ENCODE measurements at places on chromosomes 16 and 17.

- H3K36me3 ChIP-seq, result peaks cover 15% of the 10 kb centered on the region
- H3K4me3 ChIP-seq, result peak overlapping the region; percentile 77
- no peaks in the 10 kb centered on the region for H3K27me3 ChIP-seq
- peak overlapping the region; percentile 64 for H3K27ac ChIP-seq
- H3K4me1 ChIP-seq, result no peaks in the 10 kb centered on the region
These were observed 724 bp downstream of the UBE2I start for GRCh38 chr16:1309888-1310831.

GRCh38 chr17:6706996-6707395, 6.2 kb downstream of the SLC13A5 start:
- no peak overlapping the region for H3K4me3 ChIP-seq
- H3K36me3 ChIP-seq, result no peaks in the 10 kb centered on the region
- H3K27me3 ChIP-seq, result no peaks in the 10 kb centered on the region
- no peaks in the 10 kb centered on the region for H3K4me1 ChIP-seq

DNA sequence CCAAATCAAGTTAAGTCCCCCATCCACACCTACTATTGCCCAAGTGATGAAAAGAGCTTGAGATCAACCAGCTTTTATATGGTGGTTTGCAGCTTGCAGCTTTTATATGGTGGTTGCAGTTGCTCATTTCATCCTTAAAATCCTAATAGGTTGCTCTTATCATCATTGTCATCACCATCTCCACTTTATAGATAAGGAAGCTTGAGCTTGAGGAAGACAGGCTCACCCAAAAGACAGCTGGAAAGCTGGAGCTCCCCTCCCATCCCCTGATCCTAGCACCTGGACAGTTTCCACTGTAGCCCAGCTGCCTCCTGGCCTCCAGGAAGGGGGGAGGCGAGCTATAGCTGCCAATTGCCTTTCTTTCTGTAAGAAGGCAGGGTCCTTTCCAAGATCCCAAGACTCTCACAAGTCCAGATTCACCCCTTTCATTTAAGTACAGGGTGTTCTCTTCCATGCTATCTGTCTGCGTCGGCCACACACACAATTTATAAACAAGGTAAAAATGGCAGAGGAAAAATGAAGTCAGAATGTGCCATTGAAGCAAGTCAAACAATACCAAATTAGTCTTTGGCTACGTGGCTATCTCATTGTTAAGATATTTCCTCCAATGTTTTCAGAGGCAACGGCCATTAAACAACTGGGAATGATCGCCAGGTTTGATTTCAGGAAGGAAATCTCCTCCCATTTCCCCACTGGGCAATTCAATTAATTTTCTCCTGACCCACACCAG, 63.3 kb downstream of the PECAM1 start:
- H3K4me3 ChIP-seq, result no peak overlapping the region
- peak overlapping the region; percentile 85 for H3K27ac ChIP-seq
- H3K4me1 ChIP-seq, result no peaks in the 10 kb centered on the region

- H3K4me1 ChIP-seq, result no peaks in the 10 kb centered on the region
- H3K4me3 ChIP-seq, result no peak overlapping the region
- no peak overlapping the region for H3K27ac ChIP-seq
- no peaks in the 10 kb centered on the region for H3K27me3 ChIP-seq
These were observed 28.9 kb upstream of the BCAR1 start for GRCh38 chr16:75280331-75280804.

- peaks cover 94% of the 10 kb centered on the region for H3K4me1 ChIP-seq
- H3K36me3 ChIP-seq, result no peaks in the 10 kb centered on the region
- no peaks in the 10 kb centered on the region for H3K27me3 ChIP-seq
These were observed 5.6 kb downstream of the RARA start for GRCh38 chr17:40314584-40314956.

GRCh38 chr17:73641826-73642600, 2.2 kb downstream of the SDK2 start:
- no peaks in the 10 kb centered on the region for H3K27me3 ChIP-seq
- H3K27ac ChIP-seq, result no peak overlapping the region
- no peaks in the 10 kb centered on the region for H3K36me3 ChIP-seq
- no peak for DNase-seq
- no peaks in the 10 kb centered on the region for H3K4me1 ChIP-seq

DNA sequence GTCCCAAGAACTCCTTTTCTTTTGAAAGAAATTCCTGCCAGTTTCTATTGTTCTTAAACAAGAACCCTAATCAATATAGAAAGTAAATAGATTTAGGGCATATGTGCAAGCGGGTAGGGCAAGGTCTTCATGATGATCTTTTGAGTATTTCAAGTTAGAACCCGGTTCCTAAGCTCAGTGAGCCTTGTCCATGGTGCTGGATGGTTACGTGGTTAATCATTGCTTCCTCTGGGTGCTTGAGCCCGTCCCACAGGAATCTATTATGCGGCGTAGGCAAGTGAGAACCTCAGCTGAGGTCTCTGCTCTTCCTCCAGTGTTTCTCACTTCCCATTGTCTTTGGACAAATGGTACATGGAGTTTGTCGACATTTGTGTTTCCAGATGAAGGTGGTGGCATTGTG, 580.8 kb upstream of the EEF2KMT start:
- H3K4me3 ChIP-seq, result no peak overlapping the region
- no peak for DNase-seq
- no peak overlapping the region for H3K27ac ChIP-seq
- no peaks in the 10 kb centered on the region for H3K4me1 ChIP-seq

GRCh38 chr17:59335685-59336084, 4.2 kb downstream of the YPEL2 start:
- H3K27me3 ChIP-seq, result no peaks in the 10 kb centered on the region
- no peak overlapping the region for H3K4me3 ChIP-seq
- H3K27ac ChIP-seq, result peak overlapping the region; percentile 52
- H3K4me1 ChIP-seq, result no peaks in the 10 kb centered on the region

GRCh38 chr17:7558544-7559319, at the start of gene TNFSF13:
TSS of gene TNFSF13 (plus strand) at chr17:7558750. CDS start at chr17:7559040, 290 bp downstream.
- H3K4me1 ChIP-seq, result no peaks in the 10 kb centered on the region
- no peak for DNase-seq
- no peaks in the 10 kb centered on the region for H3K27me3 ChIP-seq
- peaks cover 7% of the 10 kb centered on the region for H3K36me3 ChIP-seq

DNA sequence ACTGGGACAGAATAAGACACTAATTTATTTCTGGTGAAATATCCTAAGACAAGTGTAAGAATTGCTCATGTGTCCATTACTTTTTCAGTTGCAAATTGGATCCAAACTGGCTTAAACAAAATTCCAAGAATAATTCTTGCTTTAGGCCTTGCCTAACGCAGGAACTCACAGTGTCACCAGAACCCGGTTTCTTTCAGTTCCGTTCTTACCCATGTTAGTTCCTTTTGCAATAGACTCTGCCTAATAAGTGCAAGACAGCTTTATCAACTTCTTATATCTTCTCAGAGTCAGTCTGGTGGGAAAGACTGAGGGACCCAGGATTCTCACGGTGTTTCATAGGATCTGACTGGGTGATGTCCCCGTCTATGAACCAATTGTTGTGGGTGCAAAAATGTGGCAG, 24.7 kb downstream of the GDE1 start:
- H3K4me1 ChIP-seq, result no peaks in the 10 kb centered on the region
- H3K27ac ChIP-seq, result no peak overlapping the region
- H3K4me3 ChIP-seq, result no peak overlapping the region
- no peak for DNase-seq
- H3K36me3 ChIP-seq, result peaks cover 23% of the 10 kb centered on the region

- H3K4me1 ChIP-seq, result no peaks in the 10 kb centered on the region
- peak overlapping the region; percentile 19 for H3K4me3 ChIP-seq
- H3K27me3 ChIP-seq, result no peaks in the 10 kb centered on the region
- no peaks in the 10 kb centered on the region for H3K36me3 ChIP-seq
These were observed 8.9 kb downstream of the BAIAP2 start for GRCh38 chr17:81043725-81044427.

GRCh38 chr17:7885367-7886226, 3.0 kb upstream of the CHD3 start:
- H3K36me3 ChIP-seq, result no peaks in the 10 kb centered on the region
- peak; percentile 62 for DNase-seq
- H3K4me1 ChIP-seq, result no peaks in the 10 kb centered on the region
- peak overlapping the region; percentile 88 for H3K27ac ChIP-seq

- no peak for DNase-seq
- peaks cover 75% of the 10 kb centered on the region for H3K4me1 ChIP-seq
- no peaks in the 10 kb centered on the region for H3K36me3 ChIP-seq
- H3K27me3 ChIP-seq, result no peaks in the 10 kb centered on the region
- H3K4me3 ChIP-seq, result no peak overlapping the region
These were observed 5.5 kb downstream of the MAP2K3 start for GRCh38 chr17:21289902-21290571.

GRCh38 chr16:55499281-55499680, 9.6 kb upstream of the LPCAT2 start:
- H3K27ac ChIP-seq, result no peak overlapping the region
- H3K4me1 ChIP-seq, result peaks cover 42% of the 10 kb centered on the region
- no peaks in the 10 kb centered on the region for H3K27me3 ChIP-seq
- peaks cover 18% of the 10 kb centered on the region for H3K36me3 ChIP-seq

- no peak for DNase-seq
- no peaks in the 10 kb centered on the region for H3K36me3 ChIP-seq
- H3K4me1 ChIP-seq, result no peaks in the 10 kb centered on the region
- H3K27ac ChIP-seq, result no peak overlapping the region
These were observed 158.8 kb upstream of the LHX1 start for GRCh38 chr17:36778448-36778847.

DNA sequence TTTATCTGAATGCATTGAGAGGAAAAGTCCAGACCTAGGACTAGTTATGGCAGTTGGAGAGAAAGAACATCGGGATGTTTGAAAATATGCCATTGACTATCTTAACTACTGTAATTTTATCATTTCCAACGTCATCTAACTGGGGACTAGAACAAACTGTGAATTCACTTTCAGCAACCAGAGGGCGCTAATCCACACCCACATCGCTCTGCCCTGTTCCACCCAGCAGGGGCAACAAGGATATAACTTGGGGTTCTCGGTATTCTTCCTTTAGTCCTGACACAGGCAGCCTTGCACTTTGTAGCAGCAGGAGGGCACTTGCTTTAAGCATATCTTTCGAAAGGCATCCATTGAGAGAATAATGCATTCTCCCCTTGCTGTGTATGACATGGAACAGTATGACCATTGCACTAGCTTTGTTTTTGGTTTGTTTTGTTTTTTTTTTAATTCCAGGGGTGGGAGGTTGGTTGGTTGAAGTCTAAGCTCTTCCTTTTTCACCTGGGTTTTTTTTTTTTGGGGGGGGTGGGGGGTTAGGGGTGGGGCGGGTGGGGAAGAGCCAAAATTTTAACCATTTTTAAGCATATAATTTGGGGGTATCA, 31.5 kb downstream of the SIAH1 start:
- peaks cover 40% of the 10 kb centered on the region for H3K36me3 ChIP-seq
- no peaks in the 10 kb centered on the region for H3K27me3 ChIP-seq
- no peak overlapping the region for H3K27ac ChIP-seq
- no peaks in the 10 kb centered on the region for H3K4me1 ChIP-seq
- no peak for DNase-seq

DNA sequence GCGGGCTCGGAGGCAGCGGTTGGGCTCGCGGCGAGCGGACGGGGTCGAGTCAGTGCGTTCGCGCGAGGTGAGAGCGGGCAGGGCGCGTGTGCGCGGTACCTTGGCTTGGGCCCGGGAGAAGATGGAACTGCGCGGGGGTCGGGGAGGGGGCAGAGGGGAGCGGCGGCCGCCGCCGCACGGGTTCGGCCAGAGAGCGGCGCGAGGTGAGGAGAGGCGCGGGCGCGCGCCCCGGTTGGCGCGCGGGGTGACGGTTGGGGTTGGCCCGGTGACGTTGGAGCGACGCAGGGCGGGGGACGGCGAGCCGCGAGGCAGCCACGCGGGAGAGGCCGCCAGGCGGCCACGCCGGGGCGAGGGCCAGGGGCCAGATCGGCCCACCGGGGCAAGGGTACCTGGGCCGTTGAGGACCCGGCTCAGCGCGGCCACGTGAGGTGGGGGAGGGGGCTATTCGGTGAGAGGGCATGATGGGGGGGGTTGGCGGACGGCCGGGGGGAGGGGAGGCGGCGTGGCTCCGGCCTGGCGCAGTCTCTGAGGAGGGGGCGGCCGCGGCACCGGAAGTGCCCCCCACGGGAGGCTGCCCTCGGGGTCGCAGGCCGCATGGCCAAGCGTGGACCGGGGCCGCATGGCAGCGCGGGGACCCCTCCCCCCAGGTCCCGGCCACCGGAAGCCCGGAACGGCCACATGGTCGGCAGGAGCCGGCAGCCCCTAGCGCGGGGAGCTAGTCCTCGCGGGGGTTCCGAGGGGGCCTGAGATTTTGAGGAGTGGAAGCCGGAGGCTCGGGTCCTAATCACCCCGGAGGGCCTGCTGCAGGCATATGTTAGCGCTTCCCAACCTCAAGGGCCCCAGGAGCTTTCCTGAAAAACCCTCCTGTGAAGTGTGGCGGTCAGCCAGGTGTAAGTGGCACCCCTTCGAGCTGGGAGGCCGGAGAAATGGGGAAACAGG, 527 bp downstream of the EIF5A start:
- peaks cover 35% of the 10 kb centered on the region for H3K36me3 ChIP-seq
- no peaks in the 10 kb centered on the region for H3K4me1 ChIP-seq
- no peaks in the 10 kb centered on the region for H3K27me3 ChIP-seq

DNA sequence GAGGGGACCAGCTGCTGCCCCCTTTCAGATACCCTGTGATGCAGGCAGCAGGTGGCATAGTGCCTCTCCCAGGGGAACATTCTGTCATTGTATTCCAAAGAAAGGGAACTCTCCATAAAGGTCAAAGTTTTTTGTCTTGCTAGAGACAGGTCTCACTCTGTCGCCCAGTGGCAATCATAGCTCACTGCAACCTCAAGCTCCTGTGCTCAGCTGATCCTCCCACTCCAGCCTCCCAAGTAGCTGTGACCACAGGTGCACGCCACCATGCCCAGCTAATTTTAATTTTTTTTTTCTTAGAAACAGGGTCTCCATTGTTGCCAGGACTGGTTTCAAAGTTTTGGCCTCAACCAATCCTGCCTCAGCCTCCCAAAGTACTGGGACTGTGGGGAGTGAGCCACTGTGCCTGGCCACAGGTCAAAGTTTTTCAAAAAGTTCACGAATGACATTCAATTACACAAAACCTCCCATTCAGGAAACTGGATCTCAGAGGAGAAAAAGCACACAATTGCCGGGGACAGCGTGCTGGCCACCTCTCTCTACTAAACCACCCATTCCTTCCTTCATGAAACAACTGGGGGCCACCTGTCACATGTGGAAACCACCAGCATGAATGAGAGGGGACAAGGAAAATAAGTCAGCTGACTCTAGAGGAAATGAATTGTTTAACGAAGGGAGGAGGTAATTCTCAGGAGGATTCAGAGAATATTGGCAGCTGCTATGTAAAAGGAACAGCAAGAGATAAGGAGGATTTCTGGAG, 80.0 kb downstream of the MARCHF10 start:
- no peaks in the 10 kb centered on the region for H3K27me3 ChIP-seq

GRCh38 chr16:90032674-90033331, 13.5 kb upstream of the DBNDD1 start:
- H3K27me3 ChIP-seq, result no peaks in the 10 kb centered on the region
- H3K36me3 ChIP-seq, result peaks cover 17% of the 10 kb centered on the region
- no peak overlapping the region for H3K4me3 ChIP-seq
- no peak overlapping the region for H3K27ac ChIP-seq

- no peaks in the 10 kb centered on the region for H3K4me1 ChIP-seq
- H3K4me3 ChIP-seq, result no peak overlapping the region
- H3K27me3 ChIP-seq, result no peaks in the 10 kb centered on the region
- no peak for DNase-seq
- H3K36me3 ChIP-seq, result no peaks in the 10 kb centered on the region
These were observed 62.9 kb upstream of the COX10 start for GRCh38 chr17:14006249-14006942.
